Heart left ventricle (tissue), 16 donors: ENCODE measurements at places on chromosomes 12 and 14.

DNA sequence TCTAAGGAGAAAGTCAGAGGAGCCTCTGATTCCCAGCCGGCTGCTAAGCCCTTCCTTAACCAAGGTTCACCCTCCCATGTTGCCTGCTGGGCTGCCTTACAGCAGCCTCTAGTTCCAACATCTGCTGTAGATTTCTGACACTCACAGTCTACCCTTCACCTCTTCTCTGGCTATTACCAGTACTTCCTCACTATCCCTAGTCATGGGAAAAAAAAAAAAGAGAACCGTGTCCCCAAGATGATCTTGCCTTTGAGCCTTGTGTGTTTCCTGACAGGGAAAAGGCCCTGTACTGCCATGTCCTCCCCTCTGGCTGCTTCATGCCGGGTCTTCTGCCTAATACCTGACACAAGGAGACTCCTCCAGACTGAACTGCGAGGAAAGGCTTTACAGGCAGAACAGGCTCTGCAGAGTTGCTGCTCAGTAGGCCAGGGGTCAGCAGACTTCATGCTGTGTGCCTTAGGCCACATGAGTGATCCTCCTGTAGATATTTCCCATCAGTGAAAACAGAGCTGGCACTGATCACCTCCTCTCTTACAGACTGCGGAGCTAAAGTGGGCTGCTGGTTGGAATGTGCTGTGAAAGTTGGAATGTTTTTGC lies 46.8 kb downstream of the PRKCH start:
- no peak for DNase-seq

GRCh38 chr12:24852420-24852819 lies 96.5 kb downstream of the BCAT1 start:
- no peak for DNase-seq

DNA sequence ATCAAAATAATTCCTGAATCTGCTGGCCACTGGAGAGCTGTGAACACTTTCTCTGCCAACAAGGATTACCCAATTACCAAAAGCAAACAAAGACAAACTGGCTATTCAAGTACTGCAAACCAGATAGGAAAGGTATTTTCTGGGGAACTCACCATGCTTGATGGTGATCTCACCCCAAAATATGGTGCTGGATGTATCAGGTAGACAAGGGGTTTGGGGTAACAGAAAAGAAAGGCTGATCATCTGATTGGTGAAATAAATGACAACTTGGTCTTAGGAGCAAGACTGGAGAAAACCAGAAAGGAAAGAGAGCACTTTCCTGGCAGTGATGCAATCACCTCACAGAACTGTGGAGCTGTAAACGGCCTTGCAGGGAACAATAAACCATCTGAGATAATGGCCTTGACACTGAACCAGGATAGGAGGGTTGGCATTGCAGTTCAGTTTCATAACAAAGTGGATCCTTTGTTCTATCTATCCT lies 31.0 kb upstream of the NPFF start:
- no peak for DNase-seq

DNA sequence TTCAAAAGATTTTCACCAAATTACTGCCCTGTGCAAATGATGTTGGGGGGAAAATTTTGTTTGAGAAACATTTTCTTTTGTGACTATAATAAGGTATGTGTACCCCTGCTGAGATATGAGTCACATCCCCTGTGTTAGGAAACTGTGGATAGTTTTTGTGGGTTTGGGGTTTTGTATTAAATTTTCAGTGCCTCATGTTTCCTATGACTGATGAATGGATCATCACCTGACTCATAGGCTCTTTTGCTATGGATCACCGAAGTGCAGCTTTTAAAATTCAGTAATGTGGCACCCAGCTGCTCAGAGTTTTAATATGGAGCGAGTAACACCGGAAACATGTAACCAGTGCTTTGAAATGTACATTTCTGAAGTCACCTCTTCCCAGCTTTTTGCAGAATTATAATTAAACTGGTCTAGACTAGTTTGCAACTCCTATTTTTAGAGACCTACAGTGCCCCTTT lies 167.4 kb upstream of the HMGA2 start:
- DNase-seq = no peak

GRCh38 chr12:103848143-103848542 lies 7.1 kb upstream of the NT5DC3 start:
- DNase-seq = no peak

- DNase-seq = no peak
Measured at GRCh38 chr12:115075552-115076170, 391.7 kb upstream of the TBX3 start.

GRCh38 chr14:64217308-64217707 lies 76.9 kb downstream of the ESR2 start:
- no peak for DNase-seq

DNA sequence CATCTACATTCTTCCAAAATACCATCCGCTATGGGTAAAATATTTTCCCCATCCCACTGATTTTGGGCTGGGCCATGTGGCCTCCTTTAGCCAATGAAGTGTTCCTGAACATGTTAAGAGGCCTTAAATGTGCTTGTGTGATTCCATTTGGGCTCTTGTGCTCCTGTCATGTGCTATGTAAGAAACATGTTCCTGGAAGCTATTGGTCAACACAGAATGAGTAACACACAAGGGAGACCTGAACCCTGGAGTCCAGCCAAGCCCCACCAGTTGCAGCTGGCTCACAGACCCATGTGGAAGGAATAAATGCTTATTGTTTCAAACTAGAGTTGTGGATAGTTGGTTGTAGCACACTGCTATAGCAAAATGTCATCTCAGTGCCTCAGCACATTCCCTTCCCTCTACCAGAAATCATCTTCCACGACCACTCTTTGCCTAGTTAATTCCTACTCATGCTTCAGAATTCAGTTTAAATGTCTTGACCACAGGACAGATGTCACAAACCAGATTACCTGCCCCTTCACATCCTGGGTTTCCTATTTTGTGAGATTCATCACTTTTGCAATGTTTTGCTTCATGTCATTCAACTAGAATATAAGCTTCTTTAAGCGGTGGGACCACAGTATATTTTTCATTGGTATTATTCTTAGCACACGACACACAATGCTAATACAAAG lies 217.3 kb upstream of the EEA1 start:
- no peak for DNase-seq

GRCh38 chr12:27539191-27539631 lies 15.2 kb downstream of the PPFIBP1 start:
- DNase-seq = no peak

GRCh38 chr12:96172981-96173380 lies 21.2 kb upstream of the ELK3 start:
- DNase-seq = no peak

GRCh38 chr14:104437703-104438102 lies 141.9 kb upstream of the C14orf180 start:
- DNase-seq = no peak
